ENCODE measurements at places on chromosomes 2 and 18.

GRCh38 chr2:60311524-60311923 is 241.9 kb downstream of the BCL11A start:
- DNase-seq, result no peak

- DNase-seq, result no peak
These were observed 17.7 kb downstream of the CPLX4 start for GRCh38 chr18:59300676-59301285.

DNA sequence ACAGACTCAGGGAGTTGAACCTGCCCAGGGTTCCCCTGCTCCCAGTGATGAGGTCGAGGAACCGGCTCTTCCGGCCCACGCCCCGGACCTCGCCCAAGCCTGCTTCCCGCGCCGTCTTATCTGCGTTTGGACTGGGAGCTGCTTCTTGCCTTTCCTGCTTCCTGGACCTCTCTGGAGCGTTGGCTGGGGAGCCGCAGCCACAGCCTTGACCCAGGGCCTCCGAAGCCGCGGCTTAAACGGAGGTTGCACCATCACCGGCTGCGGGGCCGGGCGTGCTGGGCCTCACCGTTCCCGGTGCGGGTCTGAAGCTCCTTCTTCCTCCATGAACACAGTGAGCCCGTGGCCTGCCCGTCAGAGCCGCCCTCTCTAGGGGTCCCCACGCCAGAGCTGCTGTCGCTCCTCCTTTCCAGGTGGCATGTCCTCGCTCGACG is 13.3 kb downstream of the NTSR2 start:
- no peak for DNase-seq

DNA sequence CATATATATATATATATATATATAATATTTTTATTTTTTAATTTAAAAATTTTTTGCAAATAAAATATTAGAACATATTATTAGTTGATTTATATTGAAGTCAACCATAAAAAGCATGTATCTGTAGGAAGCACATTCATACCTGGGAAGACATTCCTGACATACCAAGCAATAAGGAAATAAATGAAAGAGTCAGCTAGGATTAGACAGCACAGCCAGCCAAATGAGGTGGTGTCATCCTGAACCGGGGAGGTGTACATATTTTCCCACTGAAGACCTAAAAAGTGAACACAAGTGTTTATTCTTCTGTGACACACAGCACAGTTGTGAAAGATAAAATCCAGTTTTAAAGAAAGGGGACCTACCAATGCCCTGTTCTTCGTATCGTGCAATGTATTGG is 149.2 kb downstream of the ABCA12 start:
- DNase-seq, result no peak

All from vagina (tissue), 2 donors.